ENCODE measurements at places on chromosomes 11 and 22. TPM values are rescaled to one million over a fixed set of nuclear protein-coding genes. Genes with fewer than 3 reads are reported as not detected.
A peak's percentile ranks its signal among the peaks of the same experiment; 100 is the strongest.

Gene CBLIF
- total RNA-seq = not detected

Gene TTC17
- total RNA-seq = 154 TPM

Gene DRG1
- total RNA-seq = 48.7 TPM

Gene CELSR1
- total RNA-seq = 0.51 TPM

Gene ST14
- 0.18 TPM for total RNA-seq

DNA sequence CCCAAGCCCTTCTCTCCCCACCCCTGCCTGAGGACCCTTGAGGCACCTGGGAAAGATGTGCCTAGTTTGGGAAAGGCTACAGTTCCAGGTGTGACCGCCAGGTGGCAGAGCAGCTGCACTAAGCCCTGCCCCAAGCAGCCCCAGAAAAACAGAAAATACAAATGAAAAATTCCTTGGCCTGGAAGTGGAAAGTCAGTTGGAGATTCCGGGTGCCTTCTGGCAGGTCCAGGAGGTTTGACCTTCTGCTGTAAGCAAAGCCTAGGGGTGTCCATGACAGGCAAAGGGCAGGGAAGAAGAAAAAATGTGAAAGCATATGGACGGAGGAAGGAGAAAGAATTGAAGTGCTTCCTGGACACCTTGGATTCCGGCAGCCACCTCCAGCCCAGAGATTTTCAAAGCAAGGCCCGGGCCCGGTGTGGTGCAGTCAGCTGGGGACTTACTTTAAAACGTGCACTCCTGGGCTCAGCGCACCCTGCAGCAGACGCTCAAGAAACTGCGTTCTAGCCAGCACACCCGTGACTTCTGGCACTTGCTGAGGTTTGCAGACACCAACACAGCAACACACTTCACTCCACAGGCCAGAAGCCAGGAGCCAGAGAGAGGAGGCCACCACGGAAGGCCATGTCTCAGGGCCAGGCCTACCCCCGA, 37.3 kb upstream of the SLC22A12 start:
- no peaks in the 10 kb centered on the region for H3K36me3 ChIP-seq
- H3K4me1 ChIP-seq = no peaks in the 10 kb centered on the region
- no peak overlapping the region for H3K27ac ChIP-seq
- DNase-seq = peak; percentile 77
- no peaks in the 10 kb centered on the region for H3K27me3 ChIP-seq

GRCh38 chr22:34111210-34111824, 191.0 kb upstream of the LARGE1 start:
- no peaks in the 10 kb centered on the region for H3K27me3 ChIP-seq
- H3K36me3 ChIP-seq = no peaks in the 10 kb centered on the region
- H3K27ac ChIP-seq = no peak overlapping the region
- DNase-seq = peak; percentile 72
- no peak overlapping the region for H3K4me3 ChIP-seq
- H3K4me1 ChIP-seq = no peaks in the 10 kb centered on the region
